ENCODE measurements at places on chromosomes 3 and 15.

GRCh38 chr3:149599236-149599635 lies 58.6 kb downstream of the WWTR1 start:
- no peak for DNase-seq

DNA sequence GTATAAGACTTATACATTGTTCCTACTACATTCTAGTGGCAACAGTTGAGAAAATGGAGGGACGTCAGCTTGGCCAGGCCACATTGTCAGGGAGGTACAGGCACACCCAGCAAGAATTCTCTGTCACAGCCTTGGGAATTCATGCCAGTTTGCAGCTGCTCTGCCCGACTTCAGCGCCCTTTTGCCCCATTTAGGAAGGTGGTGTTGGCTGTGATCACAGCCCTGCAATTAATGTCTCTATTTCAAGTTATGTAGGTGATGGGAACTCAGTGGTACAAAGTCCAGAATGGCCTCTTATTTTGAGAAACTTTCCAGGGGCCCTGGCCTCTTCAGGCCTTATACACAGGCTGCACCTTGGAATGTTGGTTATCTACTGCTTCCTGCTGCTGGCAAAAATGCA lies 26.7 kb downstream of the AMOTL2 start:
- DNase-seq = no peak

DNA sequence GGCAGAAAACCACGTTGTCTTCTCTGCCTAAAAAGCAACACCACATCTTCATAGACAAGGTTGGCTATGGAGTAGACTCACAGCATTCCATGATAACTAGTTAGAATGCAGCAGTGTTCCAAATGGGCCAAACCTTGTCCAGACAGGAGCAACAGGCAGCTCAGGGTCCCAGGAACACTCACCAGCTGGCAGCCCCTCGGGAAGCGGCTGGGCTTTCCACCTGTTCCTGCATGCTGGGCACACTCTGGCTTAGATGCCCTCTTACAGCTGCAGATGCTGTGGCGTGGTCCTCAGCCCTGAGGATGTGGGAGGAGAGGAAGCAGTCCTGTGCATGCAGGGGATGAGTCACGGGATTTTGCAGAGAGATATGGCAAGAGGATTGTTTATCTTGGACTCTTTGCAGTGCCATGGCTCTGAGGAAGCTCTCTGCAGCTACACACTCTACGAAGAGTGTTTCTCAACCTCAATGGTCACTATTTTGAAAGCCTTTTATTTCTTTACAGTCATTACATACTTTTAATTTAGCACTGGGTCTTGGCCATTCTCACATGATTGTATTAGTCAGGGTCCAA lies 11.3 kb downstream of the NRROS start:
- no peak for DNase-seq

- no peak for DNase-seq
These were observed 28.5 kb upstream of the SPTBN5 start for GRCh38 chr15:41922353-41922752.
